ENCODE measurements at places on chromosomes 3 and 15.
A peak's percentile ranks its signal among the peaks of the same experiment; 100 is the strongest.

GRCh38 chr3:178389258-178389657, 147.0 kb upstream of the KCNMB2 start:
- no peak for DNase-seq

DNA sequence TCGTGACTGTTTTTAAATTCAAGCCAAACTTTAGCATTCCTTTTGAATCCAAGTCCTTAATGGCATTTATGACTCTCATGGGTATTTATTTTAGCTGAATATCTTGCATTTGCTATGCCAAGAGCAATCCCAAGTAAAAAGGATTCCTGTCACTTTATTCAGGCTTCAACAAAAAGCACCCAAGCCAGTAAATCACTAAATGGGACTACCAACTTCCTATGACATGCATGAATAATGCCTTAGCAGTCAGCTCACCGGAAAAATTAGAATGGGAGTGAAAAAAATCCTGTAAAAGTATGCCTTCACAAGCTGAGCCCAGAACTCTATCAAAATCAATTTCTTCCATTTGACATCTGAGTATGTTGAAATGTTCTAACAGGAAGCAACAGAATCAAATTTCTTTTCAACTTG, 1297.9 kb downstream of the ROBO2 start:
- no peak for DNase-seq

DNA sequence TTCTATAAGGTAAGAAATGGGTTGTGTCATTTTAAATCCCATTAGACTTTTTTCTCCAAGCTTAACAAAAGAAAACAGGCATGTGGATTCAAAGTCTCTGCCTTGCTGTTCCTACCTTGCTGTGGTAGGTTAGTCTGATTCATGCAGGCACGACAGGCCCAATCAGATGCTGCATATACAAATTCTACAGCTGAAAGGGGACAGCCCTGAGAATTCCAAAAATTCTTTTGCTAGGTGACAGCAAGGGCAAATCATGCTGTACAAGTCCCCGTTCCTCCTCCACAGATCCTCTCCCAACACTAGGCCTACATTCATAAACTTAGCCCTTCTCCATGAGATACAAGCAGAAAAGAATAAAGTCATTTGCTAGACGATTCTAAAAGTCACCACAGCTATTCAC, 161.2 kb upstream of the THBS1 start:
- no peak for DNase-seq

DNA sequence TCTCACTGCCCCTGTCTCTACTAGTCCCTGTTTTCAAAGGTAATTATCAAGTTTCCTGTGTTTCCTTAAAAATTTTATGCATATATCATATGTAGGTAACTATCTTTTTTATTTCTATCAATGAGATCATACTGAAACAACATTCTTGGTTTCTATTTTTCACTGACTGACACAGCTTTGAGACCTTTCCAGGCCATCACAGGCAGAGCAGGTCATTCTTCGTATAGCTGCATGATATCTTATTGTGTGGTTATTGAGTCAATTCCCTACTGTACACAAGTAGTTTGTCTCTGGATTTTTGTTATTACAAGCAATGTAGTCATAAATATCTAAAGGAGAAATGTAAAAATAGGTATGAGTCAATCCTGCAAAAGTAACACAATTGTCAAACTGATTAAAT, 169.6 kb downstream of the CFAP20DC start:
- peak; percentile 31 for DNase-seq

DNA sequence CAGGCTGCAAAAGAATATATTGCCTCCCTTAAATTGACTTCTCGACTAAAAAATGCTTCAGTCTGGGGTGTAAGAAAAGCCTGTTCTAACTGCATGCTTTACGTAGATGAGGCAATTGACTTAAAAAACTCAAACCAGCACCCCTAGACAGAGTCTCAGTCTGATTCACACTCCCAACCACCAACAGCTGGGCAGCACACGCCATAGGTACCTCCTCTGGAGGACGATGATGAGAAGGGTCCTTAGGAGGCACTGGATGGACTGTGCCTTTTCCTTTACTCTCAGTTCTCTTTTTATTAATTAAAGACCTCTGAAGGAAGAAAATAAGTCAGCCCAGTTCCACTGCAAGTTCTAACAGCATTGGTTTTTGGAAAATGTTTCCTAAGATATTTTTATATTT, 175.0 kb downstream of the PDZRN3 start:
- no peak for DNase-seq

DNA sequence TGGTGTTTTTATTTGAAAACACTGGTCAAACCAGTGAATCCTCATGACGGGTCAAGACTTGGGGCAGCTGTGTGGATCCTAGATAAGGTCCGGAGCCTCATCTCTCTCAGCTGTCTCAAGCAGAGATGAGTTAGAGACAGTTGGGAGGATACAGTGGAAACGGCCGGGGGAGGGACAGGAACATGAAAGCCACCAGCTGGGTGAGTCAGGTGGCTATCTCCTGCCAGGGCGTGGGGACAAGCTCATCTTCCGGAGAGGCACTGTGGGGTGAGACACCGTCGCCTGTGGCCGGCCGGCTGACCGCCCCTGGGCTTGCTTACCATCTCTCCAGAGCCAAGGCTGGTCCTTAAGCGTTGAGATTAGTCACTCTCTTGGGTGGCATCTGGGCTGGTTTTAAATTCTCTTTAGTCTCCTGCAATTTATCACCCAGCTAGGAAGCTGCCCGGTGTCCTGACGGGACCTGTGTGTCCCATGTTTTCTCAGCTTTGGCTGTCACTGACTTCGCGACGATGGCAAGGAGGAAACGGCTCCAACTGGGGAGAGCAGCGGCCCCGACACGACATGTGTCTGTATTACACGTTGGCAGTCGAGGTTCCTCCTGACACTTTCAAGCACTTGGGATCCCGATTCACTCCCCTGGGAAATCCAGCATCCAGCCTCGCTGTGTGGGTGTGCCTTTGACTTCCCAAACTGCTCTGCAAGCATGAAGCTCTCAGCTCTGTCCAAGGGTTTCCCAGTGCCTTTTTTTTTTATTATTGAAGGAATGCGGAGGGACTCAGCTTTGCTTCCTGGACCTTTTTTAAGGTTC, 7.5 kb downstream of the ST8SIA2 start:
- no peak for DNase-seq

GRCh38 chr3:153161138-153161713, 800 bp upstream of the RAP2B start:
- DNase-seq: peak; percentile 99

GRCh38 chr3:127779747-127780146, 42.6 kb downstream of the MGLL start:
- DNase-seq: peak; percentile 84
